Placental pericyte (primary cell): ENCODE measurements at places on chromosomes 13 and 19. TPM values are rescaled to one million over a fixed set of nuclear protein-coding genes. Genes with fewer than 3 reads are reported as not detected.

MED26 gene
- 5.0 and 11.0 TPM in 2 replicates for total RNA-seq

ZNF799 gene
- total RNA-seq, result 1.1 and 2.0 TPM in 2 replicates

LIN7B gene
- total RNA-seq, result 3.7 and 5.7 TPM in 2 replicates

RFPL4A gene
- total RNA-seq, result not detected in 2 replicates

SIGLEC12 gene
- total RNA-seq, result not detected in 2 replicates

COX6B2 gene
- 0.14 and 0.22 TPM in 2 replicates for total RNA-seq

ZSCAN4 gene
- 0.22 TPM in 1 of 2 replicates, not detected in the other for total RNA-seq

NDFIP2 gene
- 42.5 and 61.0 TPM in 2 replicates for total RNA-seq

CGB1 gene
- total RNA-seq, result not detected in 2 replicates

ZNF723 gene
- not detected in 2 replicates for total RNA-seq

EGLN2 gene
- total RNA-seq, result 101 and 103 TPM in 2 replicates

U2AF2 gene
- 146 and 147 TPM in 2 replicates for total RNA-seq

CCL25 gene
- total RNA-seq, result not detected in 2 replicates

IGSF23 gene
- total RNA-seq, result not detected in 2 replicates

SYNGR4 gene
- not detected in 2 replicates for total RNA-seq

ZNF540 gene
- total RNA-seq, result 0.22 and 0.29 TPM in 2 replicates

GRAMD1A gene
- 34.6 and 46.0 TPM in 2 replicates for total RNA-seq

CPB2 gene
- total RNA-seq, result not detected in 2 replicates

MPND gene
- total RNA-seq, result 2.9 and 9.2 TPM in 2 replicates

GGN gene
- 0.44 and 0.57 TPM in 2 replicates for total RNA-seq

ARHGAP45 gene
- total RNA-seq, result 1.7 and 3.5 TPM in 2 replicates

ERICH6B gene
- total RNA-seq, result not detected in 2 replicates

FFAR3 gene
- not detected in 2 replicates for total RNA-seq

SLC25A41 gene
- under 0.01 TPM in 1 of 2 replicates, not detected in the other for total RNA-seq

ZNF43 gene
- total RNA-seq, result 3.1 and 12.9 TPM in 2 replicates

ZNF701 gene
- total RNA-seq, result 9.2 and 14.3 TPM in 2 replicates

MISP gene
- total RNA-seq, result 0.14 and 0.22 TPM in 2 replicates

OR10H1 gene
- not detected in 2 replicates for total RNA-seq

ZNF880 gene
- total RNA-seq, result 18.2 and 24.6 TPM in 2 replicates

MZT1 gene
- total RNA-seq, result 5.0 and 28.8 TPM in 2 replicates

LGALS13 gene
- total RNA-seq, result not detected in 2 replicates

PLK5 gene
- not detected in 2 replicates for total RNA-seq

APC2 gene
- total RNA-seq, result 0.14 and 0.22 TPM in 2 replicates

CCDC61 gene
- total RNA-seq, result 3.9 and 11.3 TPM in 2 replicates

KLK4 gene
- not detected in 2 replicates for total RNA-seq

PPM1N gene
- 0.43 and 1.5 TPM in 2 replicates for total RNA-seq

VSIG10L gene
- 0.88 and 1.4 TPM in 2 replicates for total RNA-seq

SIAH3 gene
- not detected in 2 replicates for total RNA-seq

KIR3DL2 gene
- total RNA-seq, result not detected in 2 replicates

TRPC4 gene
- 3.9 and 6.3 TPM in 2 replicates for total RNA-seq

JSRP1 gene
- 0.44 TPM in 1 of 2 replicates, not detected in the other for total RNA-seq

ZFP28 gene
- total RNA-seq, result 6.6 and 8.2 TPM in 2 replicates

IZUMO4 gene
- 1.0 and 1.8 TPM in 2 replicates for total RNA-seq

ATP11A gene
- total RNA-seq, result 11.2 and 26.0 TPM in 2 replicates

NCR1 gene
- total RNA-seq, result not detected in 2 replicates

KCNC3 gene
- total RNA-seq, result not detected in 2 replicates

NLRP4 gene
- under 0.01 TPM in 1 of 2 replicates, not detected in the other for total RNA-seq

RELB gene
- total RNA-seq, result 18.9 and 27.4 TPM in 2 replicates

MEDAG gene
- total RNA-seq, result 12.0 and 34.4 TPM in 2 replicates

NDUFA3 gene
- 7.0 and 12.9 TPM in 2 replicates for total RNA-seq

MEIS3 gene
- 42.5 and 95.0 TPM in 2 replicates for total RNA-seq

ZNF776 gene
- total RNA-seq, result 10.1 and 13.2 TPM in 2 replicates

NLRP9 gene
- total RNA-seq, result not detected in 2 replicates

PRR36 gene
- not detected in 2 replicates for total RNA-seq

PEAK3 gene
- not detected in 2 replicates for total RNA-seq

ZNF443 gene
- total RNA-seq, result 0.88 and 2.6 TPM in 2 replicates

HIF3A gene
- 3.7 and 5.5 TPM in 2 replicates for total RNA-seq
